ENCODE measurements at places on chromosomes 6 and 20. TPM values are rescaled to one million over a fixed set of nuclear protein-coding genes. Genes with fewer than 3 reads are reported as not detected.

The CDSN gene
- polyA plus RNA-seq: 0.06 TPM

The THBD gene
- polyA plus RNA-seq: 7.9 TPM

GRCh38 chr20:37200926-37201826 lies 21.8 kb upstream of the MROH8 start:
- no peak for DNase-seq

The NDUFAF4 gene
- polyA plus RNA-seq: 32.4 TPM

The SMAP1 gene
- polyA plus RNA-seq: 25.8 TPM

- no peak for DNase-seq
These were observed 370.1 kb downstream of the ADGRB3 start for GRCh38 chr6:69005199-69005598.

DNA sequence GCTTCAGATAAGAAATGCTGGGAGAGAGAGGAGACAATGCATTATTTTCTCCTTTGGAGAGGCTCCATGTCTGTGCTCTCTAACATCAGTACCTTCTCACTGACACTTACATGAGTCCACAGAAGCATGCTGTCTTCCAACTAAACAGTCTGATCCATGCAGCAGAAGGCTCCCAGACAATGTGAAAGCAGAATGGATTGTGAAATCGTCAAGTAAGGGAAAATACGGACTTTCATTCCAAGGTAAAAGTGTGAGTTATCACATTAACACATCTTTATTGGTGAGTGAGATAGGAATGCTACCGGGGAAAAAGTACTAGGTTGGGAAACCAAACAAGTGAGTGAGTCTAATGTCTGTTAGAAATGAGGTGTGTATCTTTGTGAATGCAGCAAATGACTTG lies 167.6 kb upstream of the KCNK16 start:
- no peak for DNase-seq

The SYCP2L gene
- 3.4 TPM for polyA plus RNA-seq

DNA sequence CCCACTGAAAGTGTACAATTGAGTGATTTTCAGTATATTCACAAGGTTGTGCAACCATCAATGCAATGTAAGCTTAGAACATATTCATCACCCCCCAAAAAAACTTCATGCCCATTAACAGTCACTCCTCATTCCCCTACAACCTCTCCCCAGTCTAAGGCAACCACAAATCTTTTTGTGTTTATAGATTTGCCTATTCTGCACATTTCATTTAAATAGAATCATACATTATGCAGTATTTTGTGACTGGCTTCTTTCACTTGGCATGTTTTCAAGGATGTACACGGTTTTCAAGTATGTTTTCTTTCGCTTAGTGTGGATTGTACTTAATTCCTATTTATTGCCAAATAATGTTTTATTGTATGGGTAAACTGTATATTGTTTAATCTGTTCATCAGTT lies 329.3 kb upstream of the RNF24 start:
- no peak for DNase-seq

GRCh38 chr6:5670811-5671561 lies 335.7 kb downstream of the NRN1 start:
- DNase-seq: peak; percentile 60

GRCh38 chr6:124487623-124488431 lies 474.4 kb upstream of the RNF217 start:
- DNase-seq: no peak

DNA sequence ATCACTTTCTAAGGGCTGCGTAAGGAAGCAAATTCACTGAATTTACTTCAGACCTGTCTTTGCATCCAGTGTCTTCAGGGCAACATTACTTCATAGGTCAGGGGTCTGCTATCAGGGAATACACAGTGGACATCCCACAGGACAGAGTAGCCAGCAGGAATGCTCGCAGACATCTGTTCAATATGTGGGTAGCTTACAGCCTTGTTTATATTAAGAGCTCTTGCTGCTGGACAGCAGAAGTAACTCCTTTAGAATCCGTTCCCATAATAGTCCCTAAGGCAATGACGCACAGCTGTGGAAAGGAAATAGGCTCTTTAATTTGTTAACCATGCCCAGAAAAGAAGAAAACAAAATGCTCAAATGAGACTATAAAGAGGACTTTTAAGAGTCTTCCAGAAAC lies 198.7 kb downstream of the MOXD1 start:
- peak; percentile 50 for DNase-seq

DNA sequence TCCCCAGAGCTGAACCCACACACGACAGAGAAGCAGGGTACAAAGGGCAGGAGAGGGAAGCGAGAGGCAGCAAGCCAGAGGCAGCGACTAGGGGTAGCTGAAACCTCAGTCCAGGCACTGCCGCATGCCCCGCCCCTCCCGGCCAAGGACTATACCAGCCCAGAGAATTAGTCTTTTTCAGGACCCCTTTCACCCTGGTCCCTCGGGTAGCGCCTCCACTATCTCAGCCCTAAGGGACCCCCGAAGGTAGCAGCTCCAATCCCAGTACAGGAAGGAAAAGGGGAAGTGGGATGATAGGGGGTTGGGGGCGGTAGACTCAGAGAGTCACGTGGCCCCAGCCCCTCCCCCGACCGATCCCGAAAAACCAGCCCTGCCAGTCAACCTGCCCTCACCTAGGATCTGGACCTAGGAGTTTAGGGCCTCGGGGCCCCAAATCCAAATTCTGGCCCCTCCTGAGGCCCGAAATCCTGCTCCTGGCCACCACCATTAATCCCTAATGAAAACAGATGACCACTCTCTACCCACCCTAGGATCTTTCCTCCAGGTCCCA lies 1.3 kb downstream of the RGL2 start:
- DNase-seq: peak; percentile 38

GRCh38 chr6:74467533-74468215 lies 738.2 kb downstream of the COL12A1 start:
- DNase-seq: no peak

DNA sequence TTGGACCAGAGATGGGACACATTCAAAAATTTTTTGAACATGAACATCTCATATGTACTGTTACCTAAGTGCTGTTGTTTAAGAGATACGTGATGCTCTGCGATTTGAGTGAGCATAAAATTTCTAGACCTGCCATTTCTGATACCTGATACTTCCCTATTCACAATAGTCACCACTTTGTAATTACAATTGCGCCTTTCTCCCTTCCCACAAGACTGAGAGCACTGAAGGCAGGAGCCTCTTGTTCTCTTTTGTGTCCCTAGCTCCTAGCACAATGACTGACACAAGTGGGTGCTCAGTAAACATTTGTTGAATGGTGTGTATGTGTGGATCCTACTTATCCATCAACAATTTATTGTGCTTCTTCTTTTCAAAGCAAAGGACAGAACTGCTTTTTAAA lies 92.8 kb upstream of the TMEM30A start:
- no peak for DNase-seq

The SEL1L2 gene
- polyA plus RNA-seq: not detected

The TDRD6 gene
- polyA plus RNA-seq: 2.0 TPM

GRCh38 chr6:157494132-157494710 lies 113.2 kb downstream of the ZDHHC14 start:
- no peak for DNase-seq

GRCh38 chr6:43575105-43575771 lies 600 bp downstream of the XPO5 start:
- DNase-seq: peak; percentile 45

The HLA-DRB1 gene
- 53.1 TPM for polyA plus RNA-seq

DNA sequence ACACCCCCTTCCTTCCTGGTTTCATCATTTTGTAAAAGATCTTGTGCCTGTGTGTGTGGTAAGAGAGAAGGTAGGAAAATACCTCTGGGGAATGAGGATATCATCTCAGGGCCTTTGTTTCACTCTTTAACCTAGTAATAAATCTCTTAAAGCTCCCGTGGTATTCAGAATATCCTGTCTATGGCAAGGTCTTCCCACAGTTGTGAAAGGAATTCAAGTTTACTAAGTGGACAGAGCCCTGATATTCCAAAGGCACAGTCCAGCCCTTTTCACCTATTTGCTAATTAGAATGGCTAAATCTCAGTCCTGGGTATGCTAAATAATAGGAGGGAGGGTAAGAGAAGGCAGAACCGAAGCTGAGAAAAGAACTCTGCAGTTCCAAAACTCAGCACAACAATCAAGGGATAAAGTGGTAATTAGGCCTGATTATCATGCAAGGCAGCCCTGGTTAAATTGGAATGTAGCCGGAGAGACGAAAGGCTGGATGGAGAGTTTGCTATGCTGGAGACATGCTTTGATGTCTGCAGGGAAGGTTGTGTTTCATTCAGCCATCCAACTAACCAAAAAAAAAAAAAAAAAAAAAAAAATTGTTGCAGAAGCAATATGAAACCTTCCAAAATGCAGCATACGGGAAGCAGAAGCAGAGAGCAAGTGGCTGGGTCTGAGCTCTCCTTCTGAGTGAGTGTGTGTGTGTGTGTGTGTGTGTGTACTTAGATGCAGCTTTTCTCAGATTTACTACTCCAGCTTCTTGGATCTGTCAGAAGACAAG lies 28.5 kb upstream of the PIM1 start:
- DNase-seq: no peak

- DNase-seq: no peak
These were observed 43.3 kb downstream of the EPHA7 start for GRCh38 chr6:93376026-93376540.

The TTK gene
- polyA plus RNA-seq: 18.9 TPM

Measured in renal pelvis (tissue), 12 donors.